Effector memory CD4-positive, alpha-beta T cell (primary cell): ENCODE measurements at places on chromosomes 4 and X.

- DNase-seq, result no peak
- no peaks in the 10 kb centered on the region for H3K27me3 ChIP-seq
- no peak overlapping the region for H3K27ac ChIP-seq
Measured at GRCh38 chr4:56220261-56220660, 167.0 kb downstream of the AASDH start.

DNA sequence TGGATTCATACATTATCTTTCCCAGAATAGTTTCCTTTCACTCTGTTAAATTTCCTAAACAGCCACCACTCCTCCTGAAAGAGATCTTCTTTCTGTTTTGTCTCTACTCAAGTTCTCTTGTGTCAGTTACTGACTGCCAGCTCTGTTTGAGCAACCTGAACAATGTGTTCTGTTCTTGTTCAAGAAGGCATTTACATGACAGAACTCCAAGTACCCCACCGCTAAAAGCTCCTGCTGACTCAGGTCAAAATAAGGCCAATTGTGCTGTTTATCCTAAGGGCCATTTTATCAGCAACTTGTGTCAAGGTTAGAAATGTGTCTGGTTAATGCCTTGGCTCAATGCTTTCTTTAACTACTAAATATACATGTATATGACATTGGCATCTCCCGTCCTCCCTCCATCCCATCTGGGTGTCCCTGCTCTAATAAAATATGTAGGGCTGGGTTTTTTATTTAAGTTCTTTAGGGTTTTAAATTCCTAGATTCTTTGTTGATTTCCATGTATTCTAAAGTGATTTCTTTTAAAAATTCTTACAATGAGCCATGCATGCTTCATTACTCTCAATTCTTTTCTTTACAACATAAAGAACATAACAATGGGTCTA, 144.3 kb upstream of the PAQR3 start:
- no peak overlapping the region for H3K27ac ChIP-seq
- no peaks in the 10 kb centered on the region for H3K36me3 ChIP-seq
- H3K4me3 ChIP-seq, result no peak overlapping the region
- no peaks in the 10 kb centered on the region for H3K4me1 ChIP-seq
- H3K27me3 ChIP-seq, result no peaks in the 10 kb centered on the region
- DNase-seq, result no peak

DNA sequence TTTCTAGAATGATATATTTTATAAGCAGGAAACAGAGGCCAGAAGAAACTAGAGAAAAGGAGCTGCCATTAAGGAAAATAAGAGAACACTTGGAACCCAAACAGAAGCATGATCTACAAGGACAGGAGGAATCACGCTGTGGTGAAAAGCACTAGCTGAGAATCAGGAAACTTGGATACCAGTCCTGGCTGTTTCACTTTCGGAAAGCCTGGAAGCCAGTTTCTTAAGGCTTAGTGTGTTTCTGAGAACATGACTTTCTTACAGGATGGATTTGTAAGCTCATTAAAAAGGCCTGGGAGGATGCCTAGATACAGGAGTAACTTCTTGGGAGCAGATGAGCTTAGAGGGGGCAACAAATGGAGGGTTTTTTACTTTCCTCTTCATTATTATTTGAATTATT, 36.9 kb downstream of the TLL1 start:
- no peak for DNase-seq
- H3K4me3 ChIP-seq, result no peak overlapping the region
- H3K36me3 ChIP-seq, result no peaks in the 10 kb centered on the region
- H3K4me1 ChIP-seq, result no peaks in the 10 kb centered on the region

DNA sequence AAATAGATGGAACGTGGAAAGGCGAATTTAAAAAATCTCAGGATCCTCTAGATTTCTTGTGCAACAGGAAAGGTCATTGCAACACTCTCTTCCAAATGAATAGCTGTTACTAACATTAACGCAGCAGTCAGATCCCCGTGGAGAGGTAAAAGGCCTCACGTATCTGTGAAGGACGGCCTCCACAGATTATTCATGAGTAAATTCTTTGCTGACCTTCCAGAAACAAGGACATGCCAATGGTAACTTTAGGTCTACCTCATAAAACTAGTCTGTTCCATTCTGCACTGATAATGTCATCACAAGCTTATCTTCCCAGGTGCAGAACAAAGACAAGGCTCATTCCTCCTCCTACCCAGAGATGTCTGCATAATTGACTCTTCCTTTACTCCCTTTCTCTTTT, 16.1 kb upstream of the REPS2 start:
- H3K4me3 ChIP-seq, result no peak overlapping the region
- H3K4me1 ChIP-seq, result no peaks in the 10 kb centered on the region
- no peak for DNase-seq
- H3K27ac ChIP-seq, result no peak overlapping the region

GRCh38 chr4:30989508-30989907, 269.3 kb downstream of the PCDH7 start:
- H3K36me3 ChIP-seq, result no peaks in the 10 kb centered on the region
- DNase-seq, result no peak
- no peaks in the 10 kb centered on the region for H3K4me1 ChIP-seq

GRCh38 chr4:13523105-13523477, 21.2 kb downstream of the NKX3-2 start:
- H3K4me3 ChIP-seq, result no peak overlapping the region
- peaks cover 6% of the 10 kb centered on the region for H3K4me1 ChIP-seq
- H3K36me3 ChIP-seq, result no peaks in the 10 kb centered on the region
- DNase-seq, result no peak
- H3K27me3 ChIP-seq, result peaks cover 65% of the 10 kb centered on the region

- H3K27ac ChIP-seq, result no peak overlapping the region
- no peaks in the 10 kb centered on the region for H3K36me3 ChIP-seq
- H3K4me1 ChIP-seq, result no peaks in the 10 kb centered on the region
- no peak for DNase-seq
- H3K27me3 ChIP-seq, result no peaks in the 10 kb centered on the region
- H3K4me3 ChIP-seq, result no peak overlapping the region
Measured at GRCh38 chrX:11591723-11592346, 73.9 kb downstream of the ARHGAP6 start.

GRCh38 chr4:163858515-163858914, 364.0 kb downstream of the TMA16 start:
- H3K36me3 ChIP-seq, result no peaks in the 10 kb centered on the region
- H3K27me3 ChIP-seq, result no peaks in the 10 kb centered on the region

- H3K36me3 ChIP-seq, result peaks cover 28% of the 10 kb centered on the region
- no peaks in the 10 kb centered on the region for H3K27me3 ChIP-seq
- H3K4me3 ChIP-seq, result no peak overlapping the region
- H3K27ac ChIP-seq, result no peak overlapping the region
Measured at GRCh38 chr4:82833696-82834313, 35.2 kb upstream of the SCD5 start.

DNA sequence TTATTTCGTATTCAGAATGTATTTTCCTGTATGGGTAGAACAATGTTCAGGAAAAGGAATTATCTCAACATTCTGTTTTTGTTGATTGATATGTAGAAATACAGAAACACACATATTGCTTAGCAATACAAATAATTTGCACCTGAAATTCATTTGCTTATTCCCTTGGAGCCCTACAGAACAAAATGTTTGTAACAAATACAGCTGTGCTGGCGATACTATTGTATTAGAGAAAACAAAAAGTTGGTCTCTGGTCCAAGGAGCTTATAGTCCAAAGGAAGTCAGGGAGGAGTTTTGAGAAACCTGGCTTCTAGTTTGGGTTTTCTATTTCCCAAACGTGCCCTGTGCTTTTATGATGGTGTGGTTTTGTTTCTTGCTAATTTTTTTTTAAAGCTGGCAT, 37.8 kb upstream of the CAPN6 start:
- no peak overlapping the region for H3K4me3 ChIP-seq
- H3K27me3 ChIP-seq, result no peaks in the 10 kb centered on the region
- H3K36me3 ChIP-seq, result no peaks in the 10 kb centered on the region
- no peak for DNase-seq
- H3K27ac ChIP-seq, result no peak overlapping the region

GRCh38 chr4:102871772-102872171, 3.0 kb downstream of the CISD2 start:
- no peaks in the 10 kb centered on the region for H3K27me3 ChIP-seq
- H3K27ac ChIP-seq, result no peak overlapping the region
- H3K4me3 ChIP-seq, result no peak overlapping the region
- H3K36me3 ChIP-seq, result no peaks in the 10 kb centered on the region
- DNase-seq, result no peak

GRCh38 chr4:13118633-13119032, 365.5 kb downstream of the RAB28 start:
- H3K36me3 ChIP-seq, result no peaks in the 10 kb centered on the region
- H3K27ac ChIP-seq, result no peak overlapping the region
- no peaks in the 10 kb centered on the region for H3K4me1 ChIP-seq
- H3K4me3 ChIP-seq, result no peak overlapping the region
- H3K27me3 ChIP-seq, result no peaks in the 10 kb centered on the region
- no peak for DNase-seq

GRCh38 chr4:183960046-183960420, 54.9 kb downstream of the STOX2 start:
- H3K27ac ChIP-seq, result no peak overlapping the region
- no peaks in the 10 kb centered on the region for H3K36me3 ChIP-seq
- DNase-seq, result no peak
- H3K4me3 ChIP-seq, result no peak overlapping the region

- no peak overlapping the region for H3K27ac ChIP-seq
- no peaks in the 10 kb centered on the region for H3K4me1 ChIP-seq
- no peak for DNase-seq
- no peaks in the 10 kb centered on the region for H3K36me3 ChIP-seq
- H3K4me3 ChIP-seq, result no peak overlapping the region
- no peaks in the 10 kb centered on the region for H3K27me3 ChIP-seq
Measured at GRCh38 chr4:2574863-2575262, 38.4 kb downstream of the FAM193A start.

GRCh38 chrX:18883961-18884765, 99.8 kb downstream of the PHKA2 start:
- H3K27ac ChIP-seq, result no peak overlapping the region
- peaks cover 9% of the 10 kb centered on the region for H3K4me1 ChIP-seq
- DNase-seq, result no peak
- H3K36me3 ChIP-seq, result no peaks in the 10 kb centered on the region

DNA sequence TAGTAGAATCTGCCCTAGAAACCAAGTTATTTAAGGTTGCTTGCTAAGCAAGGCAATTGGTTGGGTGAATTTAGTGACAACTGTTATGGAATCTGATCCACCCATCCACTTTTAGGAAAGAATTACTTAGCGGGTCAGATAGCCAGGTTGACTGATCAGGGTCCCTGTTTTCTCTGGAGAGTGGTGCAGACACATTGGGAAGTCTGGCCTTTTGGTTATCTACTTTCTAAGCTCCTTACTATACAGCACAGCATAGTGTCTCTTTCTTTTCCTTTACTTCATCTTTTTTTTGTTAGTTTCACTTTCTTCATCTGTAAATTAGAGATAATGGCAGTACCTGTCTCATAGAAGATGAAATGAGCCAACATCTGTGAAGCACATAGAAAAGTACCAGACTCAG, 7.4 kb downstream of the HERC3 start:
- no peaks in the 10 kb centered on the region for H3K36me3 ChIP-seq
- H3K27ac ChIP-seq, result peak overlapping the region; percentile 31
- DNase-seq, result no peak
- H3K4me1 ChIP-seq, result peaks cover 12% of the 10 kb centered on the region

- no peaks in the 10 kb centered on the region for H3K36me3 ChIP-seq
- no peaks in the 10 kb centered on the region for H3K4me1 ChIP-seq
- no peak for DNase-seq
- H3K27ac ChIP-seq, result no peak overlapping the region
- no peaks in the 10 kb centered on the region for H3K27me3 ChIP-seq
Measured at GRCh38 chrX:78659955-78660354, 827 bp upstream of the RTL3 start.

- DNase-seq, result no peak
- H3K4me1 ChIP-seq, result no peaks in the 10 kb centered on the region
- no peak overlapping the region for H3K27ac ChIP-seq
- no peak overlapping the region for H3K4me3 ChIP-seq
- H3K27me3 ChIP-seq, result no peaks in the 10 kb centered on the region
Measured at GRCh38 chrX:85808217-85808616, 239.1 kb downstream of the CHM start.

- H3K4me1 ChIP-seq, result no peaks in the 10 kb centered on the region
- H3K27me3 ChIP-seq, result no peaks in the 10 kb centered on the region
- H3K36me3 ChIP-seq, result no peaks in the 10 kb centered on the region
- no peak overlapping the region for H3K27ac ChIP-seq
- DNase-seq, result no peak
Measured at GRCh38 chr4:54572152-54572542, 85.6 kb upstream of the KIT start.

DNA sequence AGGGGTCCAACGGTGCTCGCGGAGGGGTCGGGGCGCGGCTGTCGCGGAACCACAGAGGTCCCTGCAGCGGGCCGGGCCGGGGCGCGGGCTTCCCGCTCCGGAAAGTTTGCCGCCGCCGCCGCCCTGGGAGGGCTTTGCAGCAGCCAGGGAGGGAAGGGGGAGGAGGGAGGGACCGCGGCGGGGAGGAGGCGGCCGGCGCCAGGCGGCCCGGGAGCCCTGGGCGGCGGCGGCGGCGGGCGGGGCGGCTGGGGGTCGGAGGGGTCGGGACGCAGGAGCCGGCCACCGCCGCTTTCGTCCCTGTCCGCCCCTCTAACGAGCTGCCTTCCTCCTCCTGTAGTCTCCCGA, 375 bp downstream of the FGFR3 start:
- no peak for DNase-seq
- peaks cover 16% of the 10 kb centered on the region for H3K4me1 ChIP-seq

DNA sequence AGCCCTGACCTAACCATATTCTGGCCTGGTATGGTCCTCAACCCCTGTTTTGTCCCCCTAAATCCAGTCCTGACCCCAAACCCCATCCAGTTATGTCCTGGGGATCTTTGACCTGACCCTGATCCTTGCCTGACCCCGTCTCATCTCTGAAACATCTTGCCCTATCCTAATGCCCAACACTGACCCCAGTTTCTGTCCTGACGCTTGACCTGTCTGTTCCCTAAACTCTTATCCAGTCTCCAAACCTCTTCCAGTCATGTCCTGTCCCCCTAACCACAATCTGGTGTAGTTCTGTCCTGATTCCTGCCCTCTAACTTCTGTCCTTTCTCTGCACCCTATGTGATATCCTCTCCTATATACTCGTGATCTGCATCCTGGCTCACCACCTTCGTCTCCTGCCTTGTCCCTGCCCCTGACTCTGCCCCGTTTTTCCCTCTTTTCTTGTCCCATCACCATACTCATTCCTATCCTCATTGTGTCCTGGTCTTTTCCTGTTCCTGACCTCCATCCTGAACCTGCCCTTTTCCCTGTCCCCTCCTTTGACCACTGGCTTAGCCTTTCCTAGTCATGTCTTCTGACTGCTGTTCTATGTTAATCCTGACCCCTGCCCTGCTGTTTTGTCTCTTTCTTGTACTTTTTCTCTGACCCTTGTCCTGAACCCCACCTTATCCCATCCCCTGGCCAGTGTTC, 4.6 kb upstream of the CCDC120 start:
- peak overlapping the region; percentile 54 for H3K4me3 ChIP-seq
- no peak for DNase-seq
- H3K36me3 ChIP-seq, result no peaks in the 10 kb centered on the region
